Brain pericyte (primary cell): ENCODE measurements at places on chromosomes 11 and 22.

- DNase-seq, result no peak
These were observed 23.0 kb downstream of the POU2AF1 start for GRCh38 chr11:111355956-111356659.

- DNase-seq, result no peak
These were observed 63.8 kb downstream of the RBX1 start for GRCh38 chr22:41015003-41015402.

- DNase-seq, result no peak
These were observed 8.4 kb upstream of the MN1 start for GRCh38 chr22:27809700-27810608.

DNA sequence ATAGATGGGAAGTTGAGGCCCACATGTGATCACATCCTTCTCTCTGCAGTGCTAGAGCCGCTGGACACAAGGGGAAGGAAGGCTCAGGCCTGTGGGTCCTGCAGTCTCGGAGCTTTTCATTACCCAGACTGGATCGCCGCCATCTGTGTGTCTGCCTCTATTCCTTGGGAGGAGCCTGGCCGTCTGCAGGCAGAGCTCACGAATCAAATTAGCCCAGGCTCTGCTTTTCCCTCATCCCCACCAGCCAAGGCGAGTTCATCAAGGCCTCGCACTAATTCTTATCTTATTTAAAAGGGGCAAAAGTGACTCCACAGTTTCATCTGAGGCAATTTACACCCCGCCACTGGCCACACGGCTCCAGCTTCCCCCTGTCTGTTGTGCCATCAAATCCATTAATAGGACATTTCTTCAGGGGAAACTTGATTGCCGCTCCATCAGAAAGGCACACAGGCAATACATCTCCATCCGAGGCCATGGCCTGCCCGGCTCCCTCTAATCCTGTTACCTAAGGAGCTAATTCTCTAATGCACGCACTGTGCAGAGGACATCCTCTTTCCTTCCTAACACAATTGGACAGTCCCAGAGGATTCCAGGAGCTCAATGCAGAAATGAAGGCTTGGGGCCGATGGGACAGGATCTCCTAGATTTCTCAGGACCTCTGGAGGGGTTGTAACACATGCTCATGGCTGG is 3.3 kb upstream of the HTR3A start:
- no peak for DNase-seq

GRCh38 chr11:36265793-36266628 is 23.2 kb downstream of the COMMD9 start:
- DNase-seq, result no peak

GRCh38 chr22:48887394-48888332 is 940.0 kb downstream of the BRD1 start:
- no peak for DNase-seq

DNA sequence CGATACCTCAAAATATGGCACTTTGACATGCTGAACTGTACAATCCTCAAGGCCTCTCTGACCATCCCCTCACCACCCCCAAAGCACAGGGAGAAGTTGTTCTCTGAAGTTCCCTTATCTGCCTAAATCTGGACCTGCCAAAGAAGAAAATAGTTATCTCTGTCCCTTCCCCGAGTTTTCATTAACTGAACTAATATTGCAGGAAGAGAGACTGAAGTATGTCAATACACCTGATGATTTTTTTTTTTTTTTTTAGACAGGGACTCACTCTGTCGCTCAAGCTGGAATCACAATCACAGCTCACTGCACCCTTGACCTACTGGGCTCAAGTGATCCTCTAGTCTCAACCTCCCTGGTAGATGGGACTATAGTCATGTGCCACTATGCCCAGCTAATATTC is 75.0 kb downstream of the SIK3 start:
- DNase-seq, result no peak

GRCh38 chr11:8310743-8311298 is 47.1 kb upstream of the LMO1 start:
- DNase-seq, result no peak

GRCh38 chr22:45784357-45785277 is 113.0 kb downstream of the ATXN10 start:
- no peak for DNase-seq

DNA sequence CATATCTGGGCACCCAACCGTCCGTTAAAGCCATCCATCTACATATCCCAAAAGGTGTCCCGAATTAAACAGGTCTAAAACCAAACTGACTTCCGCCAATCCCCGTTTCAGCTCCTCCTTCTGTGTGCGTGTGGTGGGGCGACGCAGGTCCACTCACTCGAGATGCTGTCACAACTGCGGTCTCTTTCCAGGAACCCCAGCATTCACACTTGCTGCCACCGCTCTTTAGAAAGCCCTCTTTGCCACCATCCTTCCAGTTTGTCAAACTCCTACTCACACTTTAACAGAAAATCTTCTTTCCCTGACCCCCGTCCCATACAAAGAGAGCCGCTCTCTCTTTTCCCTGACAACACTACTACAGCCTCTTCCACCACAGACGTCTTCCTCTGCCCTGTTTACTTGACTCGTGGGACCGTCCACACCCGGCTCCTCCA is 467 bp downstream of the ESS2 start:
- DNase-seq, result no peak

DNA sequence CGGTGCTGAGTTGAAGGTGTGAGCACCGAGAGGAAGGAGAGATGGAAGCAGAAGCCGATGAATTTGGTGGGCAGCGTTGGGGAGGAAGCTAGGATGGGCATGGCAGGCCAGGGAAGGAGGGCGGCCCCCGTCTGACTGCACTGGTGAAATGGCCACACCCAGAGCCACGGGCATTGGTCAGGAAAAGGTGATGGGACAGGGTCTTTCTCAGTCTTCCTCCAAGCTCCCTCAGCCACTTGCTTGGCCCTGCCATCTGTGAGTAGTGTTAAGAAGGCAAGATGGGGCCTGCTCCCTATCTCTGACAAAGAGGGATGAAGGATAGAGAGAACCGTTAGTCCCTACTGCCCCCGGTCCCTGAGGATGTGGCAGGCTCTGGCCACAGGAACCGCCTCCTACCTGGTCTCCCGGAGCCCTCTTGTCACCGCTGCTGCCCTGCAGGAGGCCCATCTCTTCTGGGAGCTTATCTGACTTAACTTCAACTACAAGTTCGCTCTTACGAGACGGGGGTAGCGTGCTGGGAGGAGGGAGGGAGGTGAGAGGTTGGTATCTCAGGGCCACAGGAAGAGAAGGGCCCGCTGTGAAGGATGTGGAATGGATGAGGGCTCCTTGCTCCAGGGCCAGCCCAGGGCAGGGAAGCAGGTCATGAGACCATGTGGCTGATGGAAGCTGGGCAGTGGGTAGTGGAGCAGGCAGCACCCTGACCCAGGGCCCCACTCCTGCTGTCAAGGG is 6.8 kb downstream of the MCAM start:
- DNase-seq, result no peak

DNA sequence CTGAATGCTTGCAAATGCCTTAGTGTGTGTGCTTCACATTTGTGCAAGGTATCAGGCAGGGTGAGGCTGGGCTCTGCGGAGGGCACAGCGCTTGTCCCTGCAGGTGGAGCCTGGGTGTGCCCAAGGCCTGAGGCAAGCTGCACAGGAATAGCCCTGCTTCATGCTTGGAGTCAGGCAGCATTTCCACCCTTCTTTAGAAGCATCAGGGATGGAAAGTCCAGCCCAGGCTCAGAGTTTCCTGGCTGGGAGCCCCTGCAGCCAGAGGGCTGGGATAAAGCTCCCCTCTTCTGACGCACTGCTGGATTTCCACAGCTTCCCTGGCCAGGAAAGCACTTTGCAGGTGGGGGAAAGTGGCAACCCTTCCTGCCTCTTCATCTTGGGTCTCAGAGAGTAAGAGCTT is 63.4 kb downstream of the GALNT18 start:
- no peak for DNase-seq

DNA sequence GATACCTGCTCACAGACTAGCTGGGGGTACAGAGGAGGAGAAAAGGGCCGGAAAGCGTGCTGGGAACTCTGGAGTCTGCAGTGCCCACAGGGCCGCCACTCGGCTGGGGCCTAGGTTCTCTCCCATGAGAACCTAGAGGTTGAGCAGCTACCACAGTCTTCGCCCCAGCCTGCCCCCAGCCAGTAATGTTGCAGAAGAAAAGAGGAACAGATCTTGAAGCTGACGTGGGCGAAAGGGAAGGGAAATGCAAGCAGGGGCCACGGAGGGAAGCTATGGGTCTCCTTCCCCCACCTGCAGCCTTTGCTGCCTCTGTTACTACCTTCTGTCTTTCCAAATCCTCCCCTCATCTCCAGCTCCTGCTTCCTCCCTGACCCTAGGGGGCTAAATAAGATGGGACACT is 28.8 kb upstream of the P2RY2 start:
- DNase-seq, result no peak

DNA sequence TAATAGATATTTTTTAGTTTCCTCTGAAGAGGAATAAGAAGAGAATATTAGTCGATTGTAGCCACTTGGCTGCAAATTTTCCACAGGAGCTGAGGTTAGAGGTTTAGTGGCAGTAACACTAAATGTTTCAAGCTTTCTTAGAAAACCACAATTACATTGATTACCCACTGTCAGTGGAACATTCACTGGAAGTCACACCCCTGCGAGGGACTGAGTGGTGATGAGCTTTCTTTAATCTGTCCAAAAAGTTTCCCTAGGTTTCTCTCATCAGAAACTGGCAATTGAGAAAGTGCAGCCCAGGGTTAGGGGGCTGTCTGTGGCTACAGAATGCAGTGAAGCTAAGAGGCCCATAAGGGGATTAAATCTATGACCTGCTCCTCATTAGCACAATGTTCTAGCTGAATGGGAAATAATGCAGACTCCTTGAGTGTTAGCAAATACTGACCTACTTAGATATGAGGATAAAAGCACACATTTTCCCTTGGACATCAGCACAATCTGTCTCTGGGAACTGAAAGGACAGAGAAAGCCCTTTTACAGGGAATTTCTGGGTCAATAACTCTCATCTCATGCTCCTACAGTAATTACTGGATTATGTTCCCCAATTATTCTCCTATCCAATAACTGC is 189.5 kb downstream of the FAM76B start:
- no peak for DNase-seq

DNA sequence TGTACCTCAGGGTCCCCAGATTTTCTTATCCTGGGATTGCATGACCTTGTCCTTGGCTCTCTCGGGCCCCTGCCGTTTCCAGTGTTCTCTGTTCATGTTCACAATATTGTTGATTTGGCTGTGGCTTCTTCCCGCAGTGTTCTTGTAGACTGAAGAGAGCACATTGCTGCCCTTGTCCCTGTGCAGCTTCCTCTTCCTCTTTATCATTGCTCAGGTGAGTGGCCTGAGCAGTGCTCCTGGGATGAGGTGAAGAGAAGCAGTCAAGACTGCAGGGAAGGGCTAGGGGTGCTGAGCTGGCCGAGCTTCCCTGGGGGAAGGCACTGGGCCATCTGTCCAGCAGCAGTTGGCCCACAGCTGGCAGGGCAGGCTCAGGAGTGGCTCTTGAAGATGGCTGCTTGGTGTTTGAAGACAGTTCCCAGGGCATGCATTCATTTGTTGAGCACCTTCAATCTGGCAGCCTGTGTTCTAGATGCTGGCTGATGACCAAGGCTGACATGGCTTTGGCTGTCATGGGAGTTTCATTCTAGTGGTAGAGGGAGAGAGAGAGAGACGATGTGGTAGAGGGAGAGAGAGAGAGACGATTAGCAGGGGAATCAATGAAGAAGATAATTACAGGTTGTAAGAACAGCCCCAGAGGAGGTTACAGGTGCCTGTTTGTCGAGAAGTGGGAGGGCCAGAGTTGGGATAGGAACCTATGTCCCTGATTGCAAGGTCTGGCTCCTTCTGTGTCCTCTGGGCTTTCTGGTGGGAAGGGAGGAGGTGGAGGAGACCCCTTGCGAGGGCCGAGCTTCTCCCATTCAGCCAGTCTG is 17.4 kb downstream of the BMAL1 start:
- DNase-seq, result no peak

DNA sequence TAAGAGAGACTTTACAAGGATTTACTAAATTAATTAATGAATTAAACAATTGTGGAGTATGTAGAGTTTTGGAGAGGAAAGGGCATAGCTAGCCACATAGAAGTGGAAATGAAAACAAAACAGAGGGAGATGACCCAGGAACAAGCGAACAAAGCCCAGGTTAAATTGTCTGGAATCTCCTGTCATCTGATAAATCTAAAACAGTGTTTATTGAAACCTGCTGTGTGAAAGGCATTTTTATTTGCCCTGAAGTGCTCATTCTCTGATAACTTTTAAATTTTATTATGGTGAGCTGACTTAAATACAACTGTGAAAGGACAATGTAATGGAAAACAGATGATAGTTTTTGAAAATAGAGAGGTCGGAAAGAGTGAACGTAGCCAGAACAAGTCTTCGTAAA is 682.8 kb upstream of the KIRREL3 start:
- no peak for DNase-seq

DNA sequence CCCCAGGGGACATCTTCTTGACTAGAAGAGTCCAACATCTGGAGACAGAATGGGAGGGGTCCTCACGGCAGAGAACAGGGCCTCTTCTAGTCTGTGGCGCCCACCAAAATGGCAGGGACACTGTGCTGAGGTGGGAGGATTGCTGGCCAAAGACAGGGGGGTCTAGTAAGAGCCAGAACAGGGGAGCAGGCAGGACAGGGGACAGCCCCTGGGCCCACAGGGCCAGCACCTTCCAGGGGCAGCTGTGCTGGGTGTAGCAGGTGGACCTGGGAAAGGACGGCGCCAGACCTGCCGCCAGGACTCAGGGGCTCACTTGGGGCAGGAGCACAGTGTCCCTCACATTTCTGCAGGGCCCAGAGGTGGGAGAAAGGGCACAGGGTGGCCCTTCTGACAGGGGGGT is 858 bp upstream of the APOBEC3A start:
- no peak for DNase-seq

DNA sequence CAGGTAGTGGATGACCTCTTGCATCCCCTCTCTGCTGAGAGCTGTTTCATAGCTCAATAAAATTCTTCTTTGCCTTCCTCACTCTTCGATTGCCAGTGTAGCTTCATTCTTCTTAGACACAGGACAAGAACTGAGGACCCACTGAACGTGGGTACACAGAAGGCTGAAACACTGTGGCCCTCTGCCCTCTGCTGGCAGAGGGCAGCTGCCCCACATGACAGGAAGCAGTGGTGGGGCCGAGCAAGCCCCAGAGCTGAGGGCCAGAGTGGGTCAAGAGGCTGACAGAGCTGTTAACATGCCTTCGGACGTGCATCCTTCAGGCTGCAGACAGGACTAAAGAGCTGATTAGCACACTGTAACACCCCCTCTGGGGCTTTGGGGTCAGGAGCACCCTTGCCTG is 15.6 kb downstream of the SMC1B start:
- DNase-seq, result no peak

- DNase-seq, result no peak
These were observed 648 bp downstream of the FOSL1 start for GRCh38 chr11:65899356-65900124.

DNA sequence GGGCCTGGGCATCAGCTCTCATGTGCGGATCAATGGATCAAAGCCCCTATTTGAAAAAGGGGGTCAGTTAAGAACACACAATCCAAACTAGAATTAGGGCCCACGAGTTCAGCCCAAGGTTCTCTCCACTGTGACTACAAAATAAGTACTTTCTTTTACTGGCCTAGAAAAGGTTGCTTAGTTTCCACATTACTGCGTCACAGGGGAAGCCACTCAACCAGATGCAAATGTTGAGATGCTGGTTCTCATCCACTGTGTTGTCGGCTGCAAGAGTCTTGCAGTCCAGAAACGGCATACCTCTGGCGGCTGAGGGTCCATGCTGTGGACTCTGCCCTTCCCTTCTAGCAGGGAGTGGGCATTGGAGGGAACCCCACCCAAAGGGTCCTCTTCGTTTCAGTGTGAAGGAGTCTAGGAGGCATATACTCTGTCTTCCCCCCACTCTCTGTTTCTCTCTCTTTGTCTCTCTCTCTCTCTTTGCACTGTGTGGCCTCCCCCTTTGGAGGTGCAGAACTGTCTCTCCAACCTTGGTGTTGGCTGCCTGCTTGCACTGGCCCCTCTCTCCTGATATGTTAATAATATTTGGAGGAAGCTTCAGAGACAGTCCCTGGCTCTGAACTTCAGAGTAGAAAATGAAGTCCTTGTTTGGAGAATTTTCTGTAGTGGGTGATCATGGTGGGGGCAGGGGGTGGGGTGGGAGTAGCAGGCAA is 99.0 kb upstream of the NNMT start:
- no peak for DNase-seq
